ENCODE measurements at places on chromosomes 12 and 14.

DNA sequence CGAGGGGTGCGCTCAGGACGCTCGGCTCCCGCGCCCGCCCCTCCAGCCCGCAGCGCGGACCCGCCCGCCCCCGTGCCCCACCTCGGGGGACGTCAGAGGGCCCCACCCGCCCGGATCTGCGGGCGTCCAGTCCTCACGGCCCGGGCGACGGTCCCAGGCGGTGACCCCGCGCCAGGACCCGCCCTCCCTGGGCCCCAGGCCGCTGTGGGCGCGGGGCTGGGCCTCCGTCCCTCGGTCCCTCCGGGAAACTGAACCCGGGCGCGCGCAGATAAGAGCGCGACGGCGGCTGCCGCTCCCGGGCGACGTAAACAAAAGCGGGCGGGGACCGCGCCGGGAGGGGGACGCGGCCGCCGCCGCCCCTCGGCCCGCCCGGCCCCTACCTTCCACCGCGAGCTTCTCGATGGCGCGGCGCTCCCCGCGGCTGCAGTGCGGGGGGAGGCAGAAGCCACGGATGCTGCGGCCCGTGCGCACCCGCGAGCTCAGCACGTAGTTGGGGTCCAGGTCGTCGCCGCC lies 1.1 kb downstream of the CKB start:
- DNase-seq: no peak

GRCh38 chr12:104689635-104690034 lies 232.9 kb downstream of the CHST11 start:
- DNase-seq: no peak

DNA sequence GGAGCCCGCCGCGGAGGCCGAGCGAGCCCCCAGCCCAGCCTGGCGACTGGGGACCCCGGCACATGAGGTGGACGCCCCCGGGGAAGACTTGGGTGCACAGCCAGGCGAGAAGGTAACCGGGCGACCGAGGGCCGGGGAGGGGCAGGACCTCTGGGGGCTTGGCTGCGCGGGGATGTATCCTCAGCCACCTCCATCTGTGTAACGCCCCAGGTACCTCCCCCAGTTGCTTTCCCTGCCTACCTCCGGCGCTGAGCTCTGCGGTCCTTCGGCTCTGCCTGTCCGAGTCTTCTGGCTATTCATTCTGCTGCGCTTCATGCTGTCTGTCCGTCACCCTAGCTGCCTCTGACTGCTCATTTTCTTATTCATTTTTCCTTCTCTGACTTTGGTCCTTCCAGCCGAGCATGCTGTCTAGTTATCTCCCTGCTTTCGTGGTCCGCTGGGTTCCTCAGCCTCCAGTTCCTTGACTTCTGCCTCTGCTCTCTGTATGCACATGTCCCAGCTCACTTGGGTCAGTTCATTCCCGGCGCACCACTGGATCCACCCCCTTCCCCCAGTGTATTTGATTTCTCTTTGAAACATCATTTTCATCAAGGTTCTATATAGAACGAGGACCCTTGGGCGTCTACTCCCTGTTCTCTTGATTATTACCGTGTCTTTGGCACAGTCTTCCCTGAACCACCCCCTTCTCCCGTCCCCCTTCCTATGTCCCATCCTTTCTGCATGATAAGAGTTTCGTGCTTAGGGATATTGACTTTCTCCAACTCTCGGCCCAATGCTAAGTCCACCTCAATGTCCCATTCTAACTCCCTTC lies 612 bp downstream of the PHC1 start:
- DNase-seq: peak; percentile 18

DNA sequence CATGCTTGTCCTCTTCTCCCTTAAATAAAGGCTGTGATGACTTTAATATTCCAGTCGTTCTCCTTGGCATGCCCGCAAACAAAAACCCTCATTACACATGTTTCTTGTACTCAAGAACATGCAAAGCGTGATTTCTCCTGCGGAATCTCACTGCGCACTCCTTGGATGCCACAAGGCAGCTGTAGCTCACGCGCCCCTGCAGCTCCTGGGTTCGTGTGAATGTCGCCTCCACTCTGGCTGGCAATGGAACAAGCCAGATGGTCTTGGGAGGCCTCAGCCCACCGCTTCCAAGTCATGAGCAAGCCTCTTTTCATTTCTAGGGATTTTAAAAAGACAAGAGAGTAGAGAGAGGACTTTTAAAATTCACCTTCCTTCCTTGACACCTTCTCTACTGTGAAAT lies 403.8 kb downstream of the PCNX1 start:
- DNase-seq: no peak

DNA sequence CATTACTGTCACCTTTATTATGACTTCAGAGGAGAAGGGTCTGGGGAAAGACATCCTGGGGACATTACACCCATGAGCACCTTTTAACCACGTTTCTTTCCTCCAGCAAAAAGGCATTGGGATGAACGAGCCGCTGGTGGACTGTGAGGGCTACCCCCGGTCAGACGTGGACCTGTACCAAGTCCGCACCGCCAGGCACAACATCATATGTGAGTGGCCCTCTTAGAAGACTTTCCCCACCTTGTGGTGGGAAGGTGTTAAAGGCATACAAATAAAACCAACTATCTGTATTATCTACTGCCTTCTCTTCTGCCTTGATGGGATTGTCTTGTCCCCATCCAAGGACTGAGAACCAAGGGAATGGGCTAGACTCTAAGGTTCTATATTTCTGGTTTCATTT lies 6.0 kb downstream of the PSMD9 start:
- DNase-seq: no peak

DNA sequence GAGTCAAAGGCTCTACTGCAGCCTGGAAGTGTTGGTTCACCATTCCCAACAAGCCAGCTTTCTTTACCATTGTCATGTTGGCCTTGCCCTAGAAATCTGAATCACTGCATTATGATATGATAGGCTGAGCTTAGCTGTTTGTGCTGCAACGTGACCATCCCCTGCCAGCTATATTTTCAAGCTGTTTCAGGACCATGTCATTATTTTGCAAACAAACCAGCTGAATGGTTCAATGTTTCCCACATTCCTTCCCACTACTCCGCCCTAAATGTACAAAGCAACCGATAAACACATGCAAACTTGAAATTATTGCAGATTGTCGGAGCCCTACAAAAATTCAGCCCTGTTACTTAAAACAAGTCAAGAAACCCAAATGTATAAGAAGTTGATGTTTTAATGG lies 136.1 kb downstream of the KICS2 start:
- no peak for DNase-seq

DNA sequence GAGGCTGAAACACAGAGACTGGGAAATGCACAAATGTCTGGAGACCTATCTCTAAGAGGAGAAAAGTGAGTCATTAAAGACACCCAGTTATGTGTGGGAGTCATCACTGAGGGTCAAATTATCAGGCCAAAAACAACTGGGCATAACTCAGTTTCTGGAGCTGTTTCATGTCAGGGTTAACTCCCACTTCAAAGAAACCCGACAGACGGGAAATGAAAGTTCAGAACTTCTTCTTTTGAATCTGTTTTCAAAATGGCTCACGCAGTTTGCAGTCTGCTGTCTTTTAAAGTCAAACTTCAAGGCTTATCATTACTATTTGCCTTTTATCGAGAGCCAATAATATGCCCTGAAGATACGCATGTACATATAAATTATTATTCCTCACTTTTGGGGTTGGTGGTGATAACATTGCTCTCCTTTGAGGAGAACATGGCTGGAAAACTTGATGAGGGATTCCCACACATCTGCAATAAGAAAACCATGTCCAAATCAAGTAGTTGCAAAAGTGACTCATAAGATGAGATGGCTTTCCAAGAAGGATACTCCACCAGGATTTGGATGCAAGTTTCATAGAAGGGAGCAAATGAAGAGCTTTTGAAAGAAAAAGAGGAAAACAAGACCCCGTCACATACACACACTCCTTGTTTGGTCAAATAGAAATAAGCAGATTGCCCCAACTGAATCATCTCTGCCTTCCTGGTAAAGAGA lies 341.4 kb downstream of the ADAMTS20 start:
- no peak for DNase-seq

DNA sequence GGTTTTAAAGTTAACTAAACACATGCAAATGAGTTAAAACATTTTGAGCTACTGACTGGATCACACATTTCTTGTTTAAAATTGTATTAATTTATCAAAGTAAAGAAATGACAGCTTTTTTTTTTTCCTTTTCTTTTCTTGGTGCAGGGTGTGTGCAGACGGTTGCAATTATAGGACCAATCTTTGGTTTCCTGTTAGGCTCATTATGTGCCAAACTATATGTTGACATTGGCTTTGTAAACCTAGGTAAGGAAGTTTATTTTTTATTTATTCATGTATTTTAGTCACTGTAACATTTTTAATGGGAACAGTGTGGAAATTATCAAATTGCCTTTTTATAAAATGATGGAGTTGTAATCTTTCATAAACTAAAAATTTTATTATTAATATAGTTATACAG lies 21.9 kb downstream of the SLCO1C1 start:
- no peak for DNase-seq

- DNase-seq: no peak
Measured at GRCh38 chr14:89000007-89000942, 175.8 kb downstream of the TTC8 start.

GRCh38 chr12:95386051-95386450 lies 87.9 kb upstream of the METAP2 start:
- no peak for DNase-seq

- no peak for DNase-seq
Measured at GRCh38 chr12:131747276-131748177, 36.6 kb downstream of the SFSWAP start.

DNA sequence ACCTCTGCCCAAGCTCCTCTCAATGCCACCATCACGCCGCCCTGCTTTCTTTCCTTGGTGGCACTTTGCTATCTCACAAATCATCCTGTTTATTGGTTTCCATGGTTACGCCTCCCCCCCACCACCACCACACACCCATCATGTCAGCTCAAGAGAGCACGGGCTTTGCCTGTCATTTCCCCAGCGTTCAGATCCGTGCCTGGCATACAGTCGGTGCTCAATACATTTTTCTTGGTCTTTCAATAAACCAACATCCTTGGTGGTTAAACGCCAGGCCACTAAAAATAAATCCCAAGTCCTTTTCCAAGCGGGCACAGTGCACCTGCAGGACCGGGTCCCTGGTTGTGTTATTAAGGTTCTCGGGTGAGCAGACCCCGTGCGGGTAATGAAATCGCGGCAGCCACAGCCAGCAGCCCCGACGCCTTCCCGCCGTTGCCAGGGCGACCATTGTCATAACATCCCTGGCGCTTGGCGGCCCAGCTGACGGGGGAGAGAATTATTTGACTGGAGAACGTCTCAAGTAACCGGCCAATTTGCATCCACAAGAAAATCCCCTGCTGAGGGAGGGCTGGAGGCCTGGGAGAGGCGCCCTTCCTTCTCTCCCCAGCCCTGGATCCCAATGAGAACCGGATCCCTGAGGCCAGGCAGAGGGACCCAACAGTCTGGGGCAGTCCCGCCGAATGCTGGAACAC lies 92.9 kb downstream of the KSR2 start:
- peak; percentile 86 for DNase-seq

GRCh38 chr12:43662736-43663135 lies 95.9 kb downstream of the PUS7L start:
- DNase-seq: no peak

GRCh38 chr12:71371122-71371521 lies 68.5 kb upstream of the LGR5 start:
- DNase-seq: no peak

DNA sequence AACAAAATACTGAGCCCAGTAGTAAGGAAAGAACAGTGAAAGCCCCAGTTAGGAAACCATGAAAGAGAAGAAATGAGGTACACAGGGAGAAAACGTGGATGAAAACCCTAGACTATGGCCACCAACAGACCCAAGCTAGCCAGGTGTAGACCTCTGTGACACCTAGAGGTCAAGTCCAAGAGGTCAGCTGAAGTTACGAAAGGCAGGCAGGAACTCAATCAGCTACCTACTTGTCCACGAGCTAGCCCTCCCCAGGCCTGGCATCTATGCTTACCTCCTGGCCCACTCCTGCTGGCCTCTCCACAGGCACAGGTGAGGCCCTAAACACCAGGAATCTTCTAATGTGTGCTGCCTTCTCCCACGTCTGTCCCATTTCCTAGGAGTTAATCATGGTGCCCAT lies 48.7 kb downstream of the DPF3 start:
- no peak for DNase-seq

- DNase-seq: no peak
Measured at GRCh38 chr14:104460791-104461651, 118.5 kb upstream of the C14orf180 start.

DNA sequence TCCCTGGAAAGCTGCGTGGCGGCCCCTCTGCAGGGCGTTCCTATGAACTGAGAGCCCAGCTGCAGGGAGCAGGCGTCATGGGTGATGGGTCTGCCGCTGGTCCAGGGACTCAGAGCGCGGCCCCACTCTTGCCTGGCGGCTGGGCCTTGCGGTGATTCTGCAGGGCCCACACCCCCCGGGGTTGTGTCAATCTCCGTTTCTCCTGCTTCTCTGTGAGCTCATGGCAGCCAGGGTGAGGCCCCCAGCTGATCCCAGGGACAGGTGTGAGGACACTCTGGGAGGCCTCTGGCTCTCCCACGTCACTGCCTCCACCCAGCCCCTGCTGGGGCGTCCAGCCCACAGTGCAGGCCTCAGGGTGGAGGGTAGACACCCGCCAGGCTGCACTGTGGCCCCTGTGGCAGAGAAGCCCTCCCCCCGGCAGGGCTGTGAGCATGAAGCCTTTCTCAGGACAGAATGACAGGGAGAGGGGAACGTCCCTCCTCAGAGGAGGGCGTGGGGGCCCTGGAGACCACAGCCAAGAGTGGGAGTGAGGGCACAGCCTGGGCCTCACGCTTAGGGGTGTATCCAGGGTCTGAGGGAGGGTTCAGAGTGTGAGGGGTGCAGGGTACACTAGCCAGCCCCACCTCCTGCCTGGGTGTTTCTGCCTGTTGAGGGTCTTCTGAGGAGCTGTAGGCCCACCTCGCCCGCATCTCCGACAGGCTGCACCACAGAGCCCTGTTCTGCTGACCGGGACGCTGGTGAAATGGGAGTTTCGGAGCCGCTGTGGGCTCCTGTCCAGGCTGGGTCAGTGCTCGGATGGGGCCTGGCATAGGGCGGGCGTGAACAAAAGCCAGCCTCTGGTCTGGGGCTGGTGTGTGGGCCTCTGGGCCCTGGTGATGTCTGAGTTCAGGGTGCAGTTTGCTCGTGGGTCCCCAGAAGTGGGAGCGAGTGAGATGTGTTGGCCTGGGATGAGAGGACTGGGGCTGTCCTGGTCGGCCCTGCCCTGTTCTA lies 26.7 kb upstream of the CRIP2 start:
- no peak for DNase-seq

DNA sequence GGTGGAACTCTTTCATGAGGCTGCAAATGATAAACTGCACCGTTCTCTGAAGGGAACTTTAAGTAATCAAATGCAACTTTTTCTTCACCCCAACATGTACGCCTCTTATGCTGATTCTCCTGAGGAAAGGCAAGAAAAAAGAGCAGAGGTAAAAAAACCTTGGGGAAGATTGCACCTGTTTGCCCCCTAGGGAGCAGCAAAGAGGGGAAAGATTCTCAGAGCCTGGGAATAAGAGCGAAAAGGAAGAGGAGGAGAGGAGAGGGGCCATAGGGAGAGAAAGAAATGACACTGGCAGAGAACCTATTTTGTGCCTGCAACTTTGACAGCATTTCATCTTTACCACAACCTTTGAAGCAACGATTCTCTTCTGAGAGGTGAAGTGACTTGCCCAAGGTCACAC lies 254.6 kb downstream of the KSR2 start:
- no peak for DNase-seq
